ENCODE measurements at places on chromosomes 16 and 17.
A peak's percentile ranks its signal among the peaks of the same experiment; 100 is the strongest.

- no peak for DNase-seq
These were observed 19.5 kb downstream of the PLLP start for GRCh38 chr16:57264950-57265371.

- DNase-seq, result no peak
These were observed 18.6 kb downstream of the RAD51D start for GRCh38 chr17:35101036-35101435.

- DNase-seq, result no peak
These were observed 80.3 kb downstream of the FTO start for GRCh38 chr16:53784291-53784690.

DNA sequence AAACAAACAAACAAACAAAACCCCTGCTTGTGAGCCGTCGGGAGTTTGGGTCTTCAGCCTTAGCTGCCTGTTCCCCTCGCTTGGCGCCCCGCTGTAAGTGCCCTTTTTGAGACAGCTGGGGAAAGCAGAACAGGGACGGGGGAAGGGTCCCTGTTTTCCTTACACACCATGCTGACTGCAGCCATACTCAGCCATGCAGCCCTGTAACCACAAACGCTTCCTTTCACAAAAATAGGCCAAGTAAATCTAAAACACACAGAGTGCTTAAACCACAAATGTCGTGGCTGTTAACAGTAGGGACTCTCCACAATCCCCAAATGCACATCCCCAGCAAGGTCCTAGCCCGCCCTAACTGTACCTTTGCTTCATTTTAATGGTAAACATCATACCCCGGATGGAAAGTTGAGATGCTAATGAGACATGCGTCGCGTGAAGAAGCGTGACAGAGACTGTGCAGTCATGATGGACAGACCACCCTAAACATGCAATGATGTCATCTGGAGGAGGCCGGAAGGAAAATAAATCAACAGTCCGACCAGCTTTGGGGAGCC is 129.9 kb downstream of the MGAT5B start:
- DNase-seq, result peak; percentile 74

GRCh38 chr17:62062302-62062701 is 2.8 kb downstream of the MED13 start:
- DNase-seq, result no peak

DNA sequence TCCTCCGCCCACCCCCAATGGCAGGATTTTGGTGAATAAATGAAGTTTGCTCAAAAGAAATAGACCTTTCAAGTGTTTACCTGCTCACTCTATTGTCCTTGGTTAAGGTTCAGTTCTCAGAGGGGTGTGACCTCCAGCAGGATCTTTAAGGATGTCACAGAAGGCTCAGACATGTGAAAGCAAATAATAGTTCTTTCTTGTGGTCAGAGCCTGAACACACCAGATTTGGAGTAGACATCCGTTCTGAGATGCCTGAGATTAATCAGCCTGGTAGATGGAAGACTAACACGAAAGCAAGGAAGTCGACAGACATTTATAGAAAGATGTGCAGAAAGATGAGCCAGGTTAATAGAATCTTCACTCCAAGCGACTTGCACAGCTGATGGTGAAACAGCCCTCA is 557.9 kb upstream of the CDH11 start:
- DNase-seq, result no peak

DNA sequence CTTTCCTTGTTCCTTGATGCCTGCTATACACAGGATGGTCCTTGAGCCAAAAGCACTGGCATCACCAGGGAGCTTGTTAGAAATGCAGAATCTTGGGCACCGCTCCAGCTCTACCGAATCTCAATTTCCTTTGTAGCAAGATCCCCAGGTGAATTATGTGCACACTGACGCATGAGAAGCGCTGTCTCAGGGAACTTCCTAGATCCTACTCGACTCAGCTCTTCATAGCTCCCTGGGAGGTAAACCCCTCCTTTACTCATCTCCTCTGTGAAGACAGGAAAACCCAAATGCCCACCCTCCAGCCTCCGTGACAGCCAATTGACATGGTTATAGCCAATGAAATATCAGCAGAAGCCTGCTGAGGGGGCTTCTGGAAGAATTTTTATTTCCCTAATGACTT is 4.1 kb downstream of the USP31 start:
- no peak for DNase-seq

DNA sequence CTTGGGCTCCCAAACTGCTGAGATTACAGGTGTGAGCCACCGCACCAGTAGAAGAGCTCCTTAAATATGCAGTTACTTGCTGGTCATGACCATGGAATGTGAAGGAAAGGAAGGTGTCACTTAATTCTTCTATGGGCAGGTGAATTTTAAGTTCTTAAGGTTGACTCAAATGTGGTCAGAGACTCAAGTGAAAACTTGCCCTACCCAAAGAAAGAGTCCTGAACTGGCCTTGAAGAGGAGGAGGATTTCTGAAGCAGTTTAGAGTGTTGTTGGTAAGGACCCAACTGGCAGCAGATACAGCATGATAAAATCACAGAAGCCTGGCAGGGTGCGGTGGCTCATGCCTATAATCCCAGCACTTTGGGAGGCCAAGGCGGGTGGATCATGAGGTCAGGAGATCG is 29.4 kb downstream of the CHD9 start:
- DNase-seq, result no peak

GRCh38 chr16:74778646-74779045 is 4.0 kb upstream of the FA2H start:
- DNase-seq, result no peak

GRCh38 chr17:79529661-79530081 is 81.2 kb downstream of the RBFOX3 start:
- DNase-seq, result no peak

DNA sequence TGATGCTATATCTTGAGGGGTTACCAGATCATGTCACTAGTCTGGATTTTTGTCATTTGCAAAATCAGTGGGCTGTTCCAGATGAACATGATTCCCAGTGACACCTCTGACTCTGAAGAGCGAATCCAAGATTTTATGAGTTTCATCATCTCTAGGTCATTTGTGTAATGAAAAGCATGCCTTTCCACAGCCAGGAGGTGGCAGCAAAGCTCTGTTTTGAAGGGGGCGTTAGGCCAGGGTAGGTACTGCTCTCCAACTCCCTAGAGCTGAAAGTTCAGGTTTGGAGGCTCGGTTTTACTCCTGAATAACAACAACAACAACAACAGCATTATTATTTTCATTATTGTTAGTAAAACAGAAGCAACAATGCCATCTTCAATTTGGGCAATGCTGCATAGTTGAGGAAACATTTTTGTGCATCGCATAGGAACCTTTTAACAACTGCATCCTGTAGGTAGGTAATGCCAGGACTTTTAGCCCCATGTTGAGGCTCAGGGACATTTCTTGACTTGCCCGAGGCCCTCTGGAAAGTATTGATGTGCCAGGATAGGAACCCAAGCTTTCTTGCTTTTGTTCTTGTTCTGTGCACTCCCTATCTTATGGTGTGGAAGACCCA is 77.0 kb downstream of the MYH13 start:
- DNase-seq, result peak; percentile 16

DNA sequence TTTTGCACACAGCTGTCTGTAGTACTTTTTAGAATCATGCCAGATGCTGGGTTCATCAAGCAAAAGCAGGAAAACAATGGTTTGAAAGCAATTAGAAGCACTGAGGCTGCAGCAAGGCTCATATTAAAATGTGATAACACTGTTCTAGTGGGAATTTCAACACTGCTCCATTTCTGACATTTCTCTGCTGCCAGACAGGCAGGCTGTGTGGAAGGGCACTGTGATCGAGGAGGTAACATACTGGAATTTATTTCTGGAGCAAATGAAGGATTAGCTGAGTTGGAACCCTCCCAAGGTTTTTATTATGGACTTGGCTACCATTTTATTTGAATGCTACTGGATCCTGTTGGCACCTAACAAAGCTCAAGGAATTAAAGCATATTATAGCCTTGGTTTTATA is 66.9 kb downstream of the SKAP1 start:
- DNase-seq, result no peak

DNA sequence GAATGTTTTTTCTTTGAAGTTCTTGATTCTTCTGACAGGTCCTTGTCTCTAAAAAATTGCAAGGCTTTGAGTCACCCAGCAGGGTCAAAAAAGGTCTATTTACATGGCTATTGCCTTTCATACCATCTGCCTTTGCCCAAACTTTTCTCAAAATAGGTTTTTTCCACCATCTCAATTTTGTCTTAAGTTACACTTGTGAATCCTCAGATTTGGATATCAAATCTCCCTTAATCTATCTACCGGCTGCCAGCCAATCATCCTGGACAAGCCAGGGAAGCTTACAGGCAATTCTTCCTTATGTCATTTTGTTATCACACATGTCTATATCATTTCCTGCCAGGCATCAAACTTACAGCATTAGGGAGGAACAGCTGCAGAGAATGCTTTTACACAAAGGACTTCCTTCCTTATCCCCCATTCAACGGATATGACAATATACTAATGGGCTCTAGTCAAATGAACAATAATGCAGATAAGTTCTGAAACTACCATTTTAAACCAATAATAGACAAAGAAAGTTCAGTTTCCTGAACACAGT is 104.1 kb upstream of the CORO6 start:
- no peak for DNase-seq

DNA sequence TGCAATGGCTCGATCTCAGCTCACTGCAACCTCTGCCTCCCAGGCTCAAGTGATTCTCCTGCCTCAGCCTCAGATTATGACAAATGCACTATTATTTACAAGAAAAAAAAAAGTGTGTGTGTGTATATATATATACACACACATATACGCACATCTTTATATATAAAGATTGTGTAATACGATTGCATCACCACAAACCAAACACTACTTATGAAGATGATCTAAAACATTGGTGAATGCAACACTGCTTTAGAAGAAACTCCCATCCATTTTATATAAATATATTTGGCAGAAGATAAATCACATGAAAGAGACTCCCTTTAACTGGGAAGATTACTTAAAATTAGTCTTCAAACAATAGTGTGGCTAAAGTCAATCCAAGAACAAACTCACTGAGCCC is 96.7 kb downstream of the SYCE1L start:
- no peak for DNase-seq

DNA sequence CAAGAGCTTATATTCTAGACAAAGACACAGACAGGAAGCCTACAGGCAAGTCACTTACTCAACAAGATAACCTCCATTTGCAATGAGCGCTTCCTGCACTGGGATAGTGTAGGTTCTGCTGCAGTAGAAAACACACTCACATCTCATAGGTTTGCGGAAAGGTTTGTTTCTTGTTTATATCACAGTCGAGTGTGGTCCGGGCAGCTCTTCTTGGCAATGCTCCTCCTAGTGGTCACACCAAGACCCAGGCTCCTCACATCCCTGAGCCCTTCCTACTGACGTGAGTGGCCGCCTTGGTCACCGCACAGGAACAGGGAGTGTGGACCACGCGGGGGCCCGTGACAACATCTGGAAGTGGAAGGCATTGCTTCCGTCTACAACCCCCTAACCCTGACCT is 48.0 kb upstream of the RBFOX3 start:
- DNase-seq, result peak; percentile 6

GRCh38 chr17:50588391-50589049 is 28.0 kb downstream of the CACNA1G start:
- no peak for DNase-seq

- peak; percentile 79 for DNase-seq
These were observed 593 bp upstream of the HEXIM1 start for GRCh38 chr17:45147581-45148182.

DNA sequence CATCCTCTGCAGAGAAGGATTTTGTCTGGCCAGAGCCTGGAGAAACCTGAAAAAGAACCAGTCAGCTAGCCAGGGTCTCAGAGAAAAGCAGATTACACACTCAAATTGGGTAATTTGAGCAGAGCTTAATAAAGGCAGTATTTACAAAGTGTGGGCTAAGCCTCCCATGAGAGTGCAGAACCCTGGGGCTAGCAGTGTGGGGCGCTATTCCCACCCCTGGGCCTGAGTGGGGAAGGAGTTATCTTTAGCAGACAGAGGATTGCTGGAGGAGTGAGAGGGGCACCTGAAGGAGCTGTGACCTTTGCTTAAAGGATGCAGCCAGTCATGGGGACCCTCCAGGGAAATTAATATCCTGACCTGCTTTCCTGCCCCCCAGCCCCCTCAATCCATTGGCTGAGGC is 46.2 kb downstream of the SNX20 start:
- no peak for DNase-seq

DNA sequence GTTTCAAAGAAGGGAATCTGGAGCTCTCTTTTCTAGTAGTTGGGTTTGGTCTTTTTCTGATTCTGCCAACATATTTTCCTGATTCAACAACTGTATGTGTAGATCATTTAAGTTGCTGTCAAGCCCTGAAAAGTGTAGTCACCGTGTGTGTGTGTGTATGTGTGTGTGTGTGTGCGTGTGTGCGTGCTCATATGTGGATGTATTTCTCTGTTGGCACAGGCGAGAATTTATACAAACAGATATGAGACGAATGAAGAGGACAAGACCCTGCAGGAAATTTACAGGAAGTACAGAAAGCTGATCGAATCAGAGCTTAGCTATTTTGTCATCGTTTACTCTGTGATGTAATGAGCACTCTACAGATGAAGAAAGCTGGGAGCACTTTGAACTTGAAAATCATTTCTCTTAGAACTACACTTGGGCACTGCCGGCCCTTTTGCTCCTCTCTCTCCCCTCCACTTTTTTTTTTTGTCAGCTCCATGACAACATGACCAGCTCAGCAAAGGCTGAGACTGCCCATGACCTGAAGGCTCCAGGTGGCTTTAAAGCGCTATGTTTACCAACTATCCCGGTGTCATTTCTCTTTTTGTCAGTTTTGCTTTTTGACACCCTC is 11.2 kb downstream of the FBXO39 start:
- no peak for DNase-seq

DNA sequence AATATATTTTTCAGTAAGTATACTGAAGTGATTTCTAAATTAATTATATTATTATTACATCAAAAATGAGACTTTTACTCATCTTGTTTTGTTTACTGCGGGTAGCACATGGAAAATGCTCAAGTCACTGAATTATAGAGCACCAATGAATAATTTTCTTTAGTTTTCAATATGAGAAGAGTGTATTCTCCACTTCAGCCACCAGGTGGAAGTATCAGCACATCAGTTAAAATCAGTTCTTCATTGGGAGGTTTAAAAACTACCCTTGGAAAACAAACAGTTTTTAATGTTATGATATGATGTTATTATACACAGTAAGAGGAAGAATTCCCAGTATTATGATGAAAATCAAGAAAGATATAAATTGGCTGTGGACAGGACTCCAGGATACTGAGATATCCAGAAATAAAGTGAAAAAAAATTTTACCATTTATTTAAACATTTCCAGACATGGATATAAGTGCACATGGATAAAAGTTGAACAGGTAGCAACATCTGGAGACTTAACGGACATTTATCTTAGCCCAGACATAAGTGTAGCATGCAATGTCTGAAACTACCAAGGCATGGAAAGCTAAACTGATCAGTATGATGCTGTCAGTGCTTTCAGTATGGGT is 467.3 kb downstream of the KCNJ2 start:
- no peak for DNase-seq

GRCh38 chr16:5551909-5552308 is 454.3 kb upstream of the EEF2KMT start:
- DNase-seq, result no peak

GRCh38 chr16:53789137-53789536 is 85.2 kb downstream of the FTO start:
- DNase-seq, result no peak
